ENCODE measurements at places on chromosomes 1 and 21. TPM values are rescaled to one million over a fixed set of nuclear protein-coding genes. Genes with fewer than 3 reads are reported as not detected.

GRCh38 chr1:173064011-173064410 lies 13.3 kb upstream of the TNFSF18 start:
- no peak for DNase-seq

GRCh38 chr1:221394011-221394544 lies 347.8 kb downstream of the DUSP10 start:
- no peak for DNase-seq

DNA sequence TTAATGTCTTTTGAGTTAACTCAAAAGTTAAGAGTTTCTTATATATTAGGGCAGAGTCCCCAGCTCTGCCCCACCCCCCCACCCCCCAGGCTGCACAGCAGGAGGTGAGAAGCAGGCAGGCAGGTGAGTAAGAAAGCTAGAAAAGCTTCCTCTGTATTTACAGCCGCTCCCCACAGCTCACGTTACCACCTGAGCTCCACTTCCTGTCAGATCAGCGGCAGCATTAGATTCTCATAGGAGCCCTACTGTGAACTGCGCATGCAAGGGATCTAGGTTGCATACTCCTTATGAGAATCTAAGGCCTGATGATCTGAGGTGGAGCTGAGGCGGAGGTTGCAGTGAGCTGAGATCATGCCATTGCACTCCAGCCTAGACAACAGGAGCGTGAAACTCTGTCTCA lies 81.9 kb downstream of the SIM2 start:
- DNase-seq: no peak

DNA sequence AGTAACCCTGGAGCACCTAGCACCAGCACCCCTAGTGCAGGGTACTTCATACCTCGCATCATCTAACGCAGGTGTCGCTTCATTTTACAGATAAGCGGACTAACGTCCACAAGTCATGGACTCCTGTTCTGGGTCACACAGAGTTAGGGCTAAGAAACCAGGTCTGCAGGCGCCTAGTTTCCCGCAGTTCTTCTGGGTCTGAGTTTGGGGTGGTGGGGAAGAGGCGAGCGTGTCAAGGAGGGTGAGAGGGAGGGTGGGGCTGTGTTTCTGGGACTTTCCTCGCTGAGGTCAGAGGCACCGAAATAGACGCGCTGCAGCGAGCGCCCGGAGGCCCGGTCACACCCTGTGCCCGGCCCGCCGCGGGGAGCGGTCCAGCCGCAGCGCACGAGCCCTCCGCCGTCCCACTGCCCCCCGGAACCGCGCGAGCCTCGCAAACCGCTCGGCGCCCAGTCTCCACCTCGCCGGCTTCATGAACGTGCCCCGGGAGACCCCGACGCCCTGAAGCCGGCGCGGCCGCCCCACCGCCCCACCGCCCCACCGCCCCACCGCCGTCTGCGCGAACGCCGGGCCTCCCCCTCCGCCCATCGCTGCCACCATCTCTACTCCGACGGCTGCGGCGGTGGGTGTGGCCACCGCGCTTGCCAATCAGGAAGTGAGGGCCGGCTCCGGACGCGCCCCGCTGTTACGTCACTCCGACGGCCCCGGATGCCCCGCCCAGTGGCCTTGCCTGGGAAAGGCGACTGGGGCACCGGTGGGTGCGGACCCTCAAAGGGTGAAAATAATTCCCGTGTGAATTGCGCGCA lies 12.3 kb downstream of the IFI6 start:
- DNase-seq: peak; percentile 97

DNA sequence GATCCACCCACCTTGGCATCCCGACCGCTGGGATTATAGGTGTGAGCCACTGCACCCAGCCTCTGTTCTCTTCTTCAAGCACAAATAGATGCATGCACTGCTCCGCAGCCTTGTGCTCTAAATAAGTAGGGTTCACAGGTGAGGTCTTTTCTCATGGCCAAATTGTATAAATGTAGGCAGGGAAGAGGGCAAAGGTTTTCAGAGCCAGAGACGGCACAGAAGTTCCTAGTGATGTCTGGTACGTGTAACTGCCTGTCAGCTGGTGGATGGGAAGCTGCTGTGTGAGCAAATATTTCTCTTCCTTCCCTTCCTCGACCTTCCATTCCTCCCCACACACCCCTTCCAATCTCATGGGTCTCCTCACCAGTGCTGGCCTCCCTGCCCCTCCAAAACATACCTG lies 70.8 kb upstream of the FAM20B start:
- no peak for DNase-seq

PANK4 gene
- total RNA-seq: 37.7 TPM

DNA sequence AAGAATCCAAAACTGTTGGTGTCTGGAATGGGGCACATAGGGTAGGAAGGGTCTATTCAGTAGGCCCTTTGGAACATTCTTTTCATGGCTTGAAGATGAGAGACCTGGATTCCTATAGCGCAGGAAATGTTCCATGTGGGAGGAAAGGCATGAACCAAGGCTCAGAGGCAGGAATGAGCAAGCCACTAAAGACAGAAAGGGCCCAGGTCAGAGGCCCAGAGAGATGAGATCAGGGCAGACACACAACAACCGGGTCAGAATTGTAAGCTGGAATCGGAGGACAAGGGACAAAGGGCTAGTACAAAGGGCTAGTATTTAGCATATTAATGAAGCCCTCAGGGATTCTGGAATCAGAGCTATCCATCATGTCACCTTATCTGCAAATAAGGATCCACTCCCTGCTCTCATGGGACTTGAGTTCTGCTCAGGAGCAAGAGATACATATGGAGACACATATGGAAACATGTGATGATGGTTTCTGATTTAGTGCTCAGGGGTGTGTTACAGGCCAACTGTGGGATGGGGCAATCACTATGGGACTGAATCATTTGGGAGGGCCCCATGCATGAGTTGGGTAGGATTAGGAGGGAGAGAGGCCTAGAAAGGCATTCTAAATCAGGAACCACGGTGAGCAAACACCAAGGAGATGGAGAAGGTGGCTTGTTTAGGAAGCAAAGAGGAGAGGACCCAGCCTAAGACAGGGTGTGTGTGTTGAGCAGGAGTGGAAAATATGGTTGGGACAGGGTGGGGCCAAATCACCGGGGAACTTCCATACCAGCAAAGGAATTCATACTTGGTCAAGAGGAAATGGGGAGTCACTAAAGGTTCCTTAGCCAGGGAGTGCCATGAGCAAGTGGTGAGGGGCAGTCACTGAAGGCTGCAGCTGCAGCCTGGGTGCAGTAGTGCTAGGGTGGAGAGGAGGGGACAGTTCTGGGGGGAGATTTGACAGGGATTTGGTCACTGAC lies 8.6 kb downstream of the NECTIN4 start:
- no peak for DNase-seq

DNA sequence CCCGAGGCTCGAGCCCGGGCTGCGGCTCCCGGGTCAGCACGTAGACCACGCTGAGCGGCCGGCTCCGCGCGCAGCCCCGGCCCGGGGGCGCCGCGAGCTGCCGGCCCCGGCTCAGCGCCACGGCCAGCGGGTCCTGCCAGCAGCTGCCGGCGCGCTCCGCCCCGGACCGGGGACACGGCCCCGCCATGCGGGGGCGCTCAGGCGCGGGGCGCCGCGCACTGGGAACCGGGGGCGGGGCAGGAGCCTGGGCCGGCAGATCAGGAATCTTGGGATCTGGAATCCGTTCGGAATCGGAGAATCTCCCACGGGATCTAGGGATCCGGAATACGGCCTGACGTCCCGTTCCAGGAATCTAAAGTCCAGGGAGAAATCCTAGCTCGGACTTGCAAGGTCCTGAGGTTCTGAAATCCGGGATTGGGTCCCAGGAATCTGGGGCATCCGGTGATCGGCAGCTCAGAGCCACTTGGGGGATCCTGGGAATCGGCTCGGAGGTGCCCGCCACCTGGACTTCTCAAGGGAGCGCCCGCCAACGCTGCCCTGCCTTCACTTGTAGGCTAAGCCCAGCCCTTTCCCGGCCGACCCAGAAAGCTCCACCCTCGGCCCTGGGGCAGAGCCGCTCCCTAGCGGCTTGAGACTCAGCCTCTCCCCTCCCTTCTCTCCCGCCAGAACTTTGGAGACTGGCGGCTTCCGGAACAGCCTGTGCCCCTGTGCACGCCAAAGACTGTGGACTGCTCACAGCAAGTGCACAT lies at the start of gene MAP3K6:
Gene MAP3K6 (minus strand): TSS at position 551 of the 749 bp plus-strand sequence. CDS start 364 bp downstream, at position 187.
- no peak for DNase-seq

C1orf141 gene
- 0.07 TPM for total RNA-seq

DNA sequence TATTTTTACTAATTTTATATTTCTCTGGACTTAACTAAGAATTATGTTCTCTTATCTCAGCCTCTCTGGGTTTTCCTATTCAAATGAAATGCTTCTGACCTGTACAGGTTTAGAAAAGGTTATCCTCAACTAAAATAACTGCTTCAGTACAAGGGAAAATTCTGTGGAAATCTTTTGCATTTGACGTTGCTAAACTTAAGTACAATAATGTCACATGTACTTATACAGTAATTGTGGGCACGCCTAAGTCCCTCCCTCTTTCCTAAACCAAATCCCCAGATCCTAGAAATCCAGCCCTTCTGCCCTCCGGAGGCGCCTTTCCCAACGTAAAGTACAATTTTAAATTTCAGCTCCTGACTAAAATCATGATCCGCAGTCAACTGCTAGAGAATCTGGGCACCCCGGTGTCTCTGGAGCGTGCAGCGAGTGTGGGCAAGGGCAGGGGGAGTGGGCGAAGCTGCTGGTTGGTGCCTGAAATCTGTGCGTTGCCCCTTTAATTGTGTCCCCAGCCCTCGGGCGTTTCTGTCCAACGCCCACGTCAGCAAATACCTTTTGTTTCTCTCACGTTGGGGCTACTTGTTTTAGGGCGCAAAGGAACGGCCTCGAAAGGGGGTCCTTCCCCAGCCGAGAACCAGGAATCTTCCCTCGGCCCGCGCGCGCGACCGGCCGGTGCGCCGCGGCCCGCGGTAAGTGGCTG lies at the start of gene ZBTB8A:
Gene ZBTB8A (plus strand): TSS at position 541 of the 697 bp plus-strand sequence. CDS start 53,505 bp downstream, outside the sequence.
- DNase-seq: no peak

- DNase-seq: no peak
These were observed 536.6 kb upstream of the USP24 start for GRCh38 chr1:55751776-55752175.

KAZN gene
- total RNA-seq: 1.4 TPM

- DNase-seq: no peak
These were observed 399.5 kb downstream of the LMO4 start for GRCh38 chr1:87728169-87728568.

GRCh38 chr1:178819123-178819522 lies 51.8 kb downstream of the ANGPTL1 start:
- DNase-seq: no peak

PADI1 gene
- total RNA-seq: not detected

- DNase-seq: no peak
These were observed 28.8 kb downstream of the PADI6 start for GRCh38 chr1:17400725-17401341.

DNA sequence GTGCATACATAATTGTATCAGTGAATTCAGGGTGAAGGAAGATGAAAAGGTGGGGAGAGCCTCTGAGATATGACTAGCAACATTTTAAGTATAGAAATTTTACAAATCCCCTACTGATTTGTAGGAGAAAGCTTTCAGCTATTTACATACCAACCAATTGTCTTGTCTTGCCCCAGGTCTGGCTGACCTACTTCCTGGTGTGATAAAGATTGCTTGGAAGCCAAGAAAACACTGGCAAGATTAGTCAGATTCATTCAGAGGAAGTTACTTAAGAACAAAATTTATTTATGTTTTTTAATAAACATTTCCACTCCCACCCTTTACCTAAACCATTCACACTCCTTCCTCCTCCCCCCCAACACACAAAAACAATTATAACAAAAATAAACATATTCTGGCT lies 17.5 kb downstream of the PTGS2 start:
- no peak for DNase-seq

DNA sequence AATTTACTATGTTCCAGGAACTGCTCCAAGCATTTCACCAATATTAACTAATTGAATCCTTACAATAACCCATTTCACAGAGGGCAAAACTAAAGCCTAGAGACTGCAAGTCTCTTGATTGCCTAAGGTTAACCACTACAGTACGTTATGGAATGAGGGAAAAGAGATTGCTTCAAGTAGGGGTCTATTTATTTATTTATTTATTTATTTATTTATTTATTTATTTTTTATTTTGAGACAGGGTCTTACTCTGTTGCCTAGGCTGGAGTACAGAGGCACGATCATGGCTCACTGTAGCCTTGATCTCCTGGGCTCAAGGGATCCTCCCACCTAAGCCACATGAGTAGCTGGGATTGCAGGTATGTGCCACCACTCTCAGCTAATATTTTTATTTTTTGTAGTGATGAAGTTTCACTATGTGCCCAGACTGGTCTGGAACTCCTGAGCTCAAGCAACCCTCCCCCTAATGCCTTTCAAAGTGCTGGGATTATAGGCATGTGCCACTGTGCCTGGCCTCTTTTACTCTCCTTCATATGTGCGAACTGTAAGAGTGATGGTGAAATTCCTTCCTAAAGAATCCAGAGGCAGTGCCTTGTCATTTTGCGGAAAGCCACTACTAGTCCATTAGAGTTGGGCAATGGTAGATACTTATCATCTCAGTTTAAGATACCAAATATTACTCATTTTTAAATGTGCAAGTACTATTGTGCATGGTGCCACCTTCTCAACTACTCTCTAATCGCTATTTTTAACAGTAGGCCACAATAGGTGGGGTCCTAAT lies 65.7 kb upstream of the CYP2J2 start:
- no peak for DNase-seq

- DNase-seq: no peak
These were observed 3.6 kb downstream of the STX6 start for GRCh38 chr1:181018901-181019681.

DNA sequence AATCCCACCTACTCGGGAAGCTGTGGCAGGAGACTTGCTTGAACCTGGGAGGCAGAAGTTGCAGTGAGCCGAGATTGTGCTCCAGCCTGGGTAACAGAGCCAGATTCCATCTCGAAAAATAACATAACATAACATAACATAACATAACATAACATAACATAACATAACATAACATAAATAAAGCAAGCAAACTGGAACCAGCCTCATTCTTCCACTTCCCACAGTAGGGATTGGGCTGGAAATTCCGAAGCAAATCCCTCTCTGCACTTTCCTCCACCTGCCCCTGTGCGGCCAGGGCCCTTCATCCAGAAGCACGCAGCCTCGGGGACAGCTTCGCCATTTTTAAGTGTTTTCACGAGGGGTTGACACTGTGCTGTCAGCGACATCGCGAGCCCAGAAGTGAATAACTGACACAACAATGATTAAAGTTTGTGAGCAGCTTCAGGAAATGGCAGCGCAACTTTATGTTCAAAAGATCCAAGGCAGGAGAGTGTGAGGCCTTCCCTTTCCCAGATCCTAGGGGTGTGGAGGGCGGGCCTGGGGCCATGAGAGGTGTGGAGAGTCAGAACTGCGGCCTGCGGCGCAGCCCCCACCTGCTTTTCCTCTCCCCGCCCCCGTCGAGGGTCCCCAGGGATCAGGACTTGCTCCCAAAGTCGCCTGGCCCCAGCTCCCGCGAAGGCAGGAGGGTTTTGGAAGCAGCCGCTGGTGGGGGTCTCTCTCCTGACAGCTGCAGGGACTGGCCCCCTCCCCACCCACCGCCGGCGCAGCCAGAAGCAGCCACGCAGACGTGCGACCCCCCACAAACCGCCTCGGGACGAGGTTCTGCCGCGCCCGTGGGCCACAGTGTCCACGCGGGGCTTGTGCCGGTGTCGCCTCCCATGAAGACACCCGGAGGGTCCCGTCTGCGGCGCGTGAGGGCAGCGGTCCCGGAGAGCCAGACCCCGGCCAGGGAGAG lies 651 bp upstream of the GABRD start:
- peak; percentile 35 for DNase-seq

Measured in natural killer cell treated with Interleukin-12 subunit alpha and Interleukin-12 subunit beta and Interleukin-15 and Interleukin-18, amount 100 ng/mL, for 72 hours (primary cell).